ENCODE measurements at places on chromosomes 4 and X.
A peak's percentile ranks its signal among the peaks of the same experiment; 100 is the strongest.

DNA sequence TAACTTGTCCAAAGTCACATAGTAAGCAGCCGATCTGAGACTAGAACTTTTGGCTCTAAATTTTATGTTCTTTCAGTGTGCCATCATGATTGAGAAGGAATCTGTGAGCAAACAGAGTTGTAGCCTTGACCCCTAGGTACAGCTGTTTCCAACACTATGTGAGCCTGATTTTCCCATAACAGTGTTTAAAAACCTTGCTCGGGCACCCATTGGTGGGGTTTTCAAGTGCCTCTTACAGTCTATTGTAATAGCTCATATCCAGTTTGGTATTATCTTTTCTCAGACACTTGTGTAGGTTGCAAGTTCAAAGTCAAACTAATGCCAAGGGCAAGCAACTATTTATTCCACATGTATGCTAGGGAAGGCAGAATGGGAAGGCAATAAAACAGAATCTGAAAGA is 467.9 kb downstream of the INPP4B start:
- DNase-seq = no peak

- DNase-seq = no peak
Observed at GRCh38 chrX:29911673-29912072, 303.7 kb upstream of the MAGEB2 start.

GRCh38 chr4:185211035-185211434 is 1.6 kb downstream of the SNX25 start:
- DNase-seq = peak; percentile 57

GRCh38 chr4:126238013-126238412 is 923.3 kb downstream of the FAT4 start:
- DNase-seq = no peak

GRCh38 chrX:150857453-150857852 is 41.0 kb downstream of the CD99L2 start:
- no peak for DNase-seq

- DNase-seq = no peak
Observed at GRCh38 chr4:41638866-41639265, 100.9 kb downstream of the LIMCH1 start.

DNA sequence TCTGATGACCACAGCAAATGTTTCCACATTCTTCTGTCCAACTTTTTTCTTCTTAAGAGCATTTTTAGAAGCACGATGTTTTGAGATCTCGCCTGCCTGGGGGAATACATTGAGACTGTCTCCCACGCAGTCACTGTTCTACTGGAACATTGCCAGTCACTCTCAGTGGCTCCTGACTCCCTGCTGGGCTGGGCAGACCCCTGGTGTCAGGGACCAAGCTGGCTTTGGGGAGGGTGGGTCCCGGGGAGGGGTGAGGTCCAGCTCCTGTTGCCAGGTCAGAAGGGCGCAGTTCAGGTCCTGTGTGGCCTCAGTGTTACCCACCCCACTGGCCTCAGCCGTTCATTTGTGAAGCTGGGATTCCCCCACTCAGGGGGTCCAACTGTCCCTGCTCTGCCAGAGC is 18.9 kb upstream of the ABLIM2 start:
- DNase-seq = no peak

Measured in testis (tissue), 5 donors.